ENCODE measurements at places on chromosomes 4 and X.

DNA sequence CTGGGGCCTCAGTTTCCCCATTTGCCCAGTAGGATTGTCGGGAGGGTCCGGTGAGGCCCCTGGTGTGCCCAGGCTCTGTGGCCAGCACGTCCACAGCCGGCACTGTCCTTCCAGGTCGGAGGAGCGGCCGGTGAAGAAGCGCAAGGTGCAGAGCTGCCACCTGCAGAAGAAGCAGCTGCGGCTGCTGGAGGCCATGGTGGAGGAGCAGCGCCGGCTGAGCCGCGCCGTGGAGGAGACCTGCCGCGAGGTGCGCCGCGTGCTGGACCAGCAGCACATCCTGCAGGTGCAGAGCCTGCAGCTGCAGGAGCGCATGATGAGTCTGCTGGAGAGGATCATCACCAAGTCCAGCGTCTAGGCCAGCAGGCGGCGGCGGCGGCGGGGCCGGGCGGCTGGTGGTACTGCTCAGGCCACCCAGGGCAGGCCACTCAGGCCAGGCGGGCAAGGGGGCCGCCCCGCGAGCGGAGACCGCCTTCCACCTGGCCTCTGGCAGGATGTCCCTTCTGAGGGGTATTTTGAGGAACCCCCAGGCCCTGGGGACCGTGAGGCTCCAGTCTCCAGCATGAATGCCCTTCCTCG, 6.7 kb downstream of the MSANTD1 start:
- H3K36me3 ChIP-seq = no peaks in the 10 kb centered on the region
- no peaks in the 10 kb centered on the region for H3K4me1 ChIP-seq
- no peak for DNase-seq
- H3K4me3 ChIP-seq = no peak overlapping the region

GRCh38 chrX:109777749-109778148, 44.7 kb upstream of the ACSL4 start:
- no peaks in the 10 kb centered on the region for H3K27me3 ChIP-seq
- H3K27ac ChIP-seq = no peak overlapping the region
- no peak for DNase-seq
- no peaks in the 10 kb centered on the region for H3K36me3 ChIP-seq
- H3K4me3 ChIP-seq = no peak overlapping the region

DNA sequence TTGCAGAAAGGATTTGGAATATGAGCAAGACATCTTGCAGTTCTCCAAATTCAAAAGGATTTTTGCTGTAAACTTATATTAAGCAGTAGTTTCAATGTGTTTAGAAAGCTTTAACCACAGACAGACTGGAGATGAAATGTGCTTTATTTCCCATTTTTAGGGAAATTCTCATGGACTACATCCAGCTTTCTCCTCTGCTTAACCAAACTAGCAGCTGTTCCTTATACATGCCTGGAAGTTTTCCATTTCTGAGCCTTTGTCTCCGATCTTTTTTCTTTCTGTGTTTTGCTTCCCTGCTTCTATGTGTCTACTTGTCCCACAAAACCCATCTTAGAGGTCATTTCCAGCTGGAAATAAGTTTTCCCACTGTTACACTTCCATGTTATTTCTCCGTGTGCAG, 41.6 kb downstream of the TMA16 start:
- H3K4me3 ChIP-seq = no peak overlapping the region
- no peak for DNase-seq
- H3K4me1 ChIP-seq = no peaks in the 10 kb centered on the region
- H3K27ac ChIP-seq = no peak overlapping the region
- peaks cover 23% of the 10 kb centered on the region for H3K36me3 ChIP-seq
- H3K27me3 ChIP-seq = no peaks in the 10 kb centered on the region

DNA sequence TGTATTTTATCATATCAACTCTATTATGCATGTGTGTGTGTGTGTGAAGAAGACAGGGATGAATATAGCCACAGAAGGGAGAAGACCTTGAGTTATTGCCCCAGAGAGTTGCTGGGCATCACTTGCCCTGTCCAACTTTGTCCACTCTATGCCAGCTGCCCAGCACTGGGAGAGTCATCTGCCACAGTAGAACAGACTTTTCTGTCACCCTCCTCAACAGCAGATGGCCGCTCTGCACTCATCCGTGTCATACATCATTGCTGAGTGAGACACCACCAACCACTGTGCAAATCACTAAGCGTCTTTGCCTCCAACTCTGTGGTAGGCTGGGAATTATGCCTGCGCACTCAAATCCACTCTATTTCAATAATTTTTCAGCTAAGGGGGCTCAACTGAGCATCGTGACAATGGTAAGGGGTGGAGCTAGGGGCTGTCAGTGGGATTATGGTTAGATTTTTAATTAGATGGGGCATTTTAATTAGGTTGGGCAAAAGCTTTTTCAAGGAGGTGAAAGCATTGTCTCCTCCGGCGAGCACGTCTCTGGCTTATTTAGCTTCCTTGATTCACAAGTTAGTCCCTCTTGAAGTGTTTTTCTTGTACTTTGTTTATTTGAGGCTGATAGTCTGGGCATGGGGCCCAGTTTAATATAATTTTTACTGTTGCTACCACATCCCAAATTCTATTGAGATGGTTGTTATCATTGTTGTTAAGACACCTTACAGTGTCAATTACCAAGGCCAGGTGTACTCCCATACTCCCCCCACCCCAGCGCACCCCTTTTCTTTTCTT, 100.1 kb upstream of the KLF3 start:
- H3K27me3 ChIP-seq = no peaks in the 10 kb centered on the region
- no peak overlapping the region for H3K4me3 ChIP-seq
- DNase-seq = no peak
- peaks cover 17% of the 10 kb centered on the region for H3K4me1 ChIP-seq
- no peak overlapping the region for H3K27ac ChIP-seq

DNA sequence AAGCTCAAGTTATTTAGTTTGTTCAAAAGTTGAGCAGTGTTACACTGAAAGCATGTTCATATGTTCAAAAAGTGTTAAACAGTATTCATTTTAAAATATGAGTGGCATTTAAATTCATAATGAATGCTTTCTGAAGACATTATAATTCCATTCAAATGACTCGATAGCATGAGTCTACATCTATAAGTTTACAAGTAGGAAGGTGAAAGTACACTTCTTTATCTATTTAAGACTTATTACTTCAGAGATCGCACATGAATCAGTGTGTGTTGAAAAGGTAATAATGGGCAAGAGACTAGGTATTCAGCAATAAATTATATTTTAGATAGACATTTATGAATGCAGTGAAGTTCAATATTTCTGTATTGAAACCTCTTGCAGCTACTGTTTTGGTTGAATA, 456.1 kb downstream of the GRXCR1 start:
- no peaks in the 10 kb centered on the region for H3K36me3 ChIP-seq
- no peak for DNase-seq
- no peak overlapping the region for H3K4me3 ChIP-seq
- H3K27ac ChIP-seq = no peak overlapping the region
- no peaks in the 10 kb centered on the region for H3K4me1 ChIP-seq
- H3K27me3 ChIP-seq = no peaks in the 10 kb centered on the region

GRCh38 chr4:152983221-152983620, 47.1 kb downstream of the FHDC1 start:
- no peaks in the 10 kb centered on the region for H3K4me1 ChIP-seq
- no peak overlapping the region for H3K27ac ChIP-seq
- no peaks in the 10 kb centered on the region for H3K27me3 ChIP-seq
- no peak overlapping the region for H3K4me3 ChIP-seq
- no peak for DNase-seq
- H3K36me3 ChIP-seq = no peaks in the 10 kb centered on the region

- H3K27ac ChIP-seq = no peak overlapping the region
- H3K4me3 ChIP-seq = no peak overlapping the region
- peaks cover 2% of the 10 kb centered on the region for H3K27me3 ChIP-seq
- H3K36me3 ChIP-seq = no peaks in the 10 kb centered on the region
- no peak for DNase-seq
Measured at GRCh38 chr4:53861856-53862610, 202.4 kb downstream of the CHIC2 start.

GRCh38 chrX:104270916-104271512, 16.3 kb upstream of the ESX1 start:
- DNase-seq = peak; percentile 26
- H3K27ac ChIP-seq = no peak overlapping the region
- H3K4me3 ChIP-seq = peak overlapping the region; percentile 34
- H3K27me3 ChIP-seq = peaks cover 8% of the 10 kb centered on the region

GRCh38 chr4:2484185-2484584, 15.3 kb downstream of the RNF4 start:
- H3K36me3 ChIP-seq = peaks cover 23% of the 10 kb centered on the region
- H3K4me3 ChIP-seq = peak overlapping the region; percentile 36
- peaks cover 89% of the 10 kb centered on the region for H3K4me1 ChIP-seq
- H3K27me3 ChIP-seq = no peaks in the 10 kb centered on the region

DNA sequence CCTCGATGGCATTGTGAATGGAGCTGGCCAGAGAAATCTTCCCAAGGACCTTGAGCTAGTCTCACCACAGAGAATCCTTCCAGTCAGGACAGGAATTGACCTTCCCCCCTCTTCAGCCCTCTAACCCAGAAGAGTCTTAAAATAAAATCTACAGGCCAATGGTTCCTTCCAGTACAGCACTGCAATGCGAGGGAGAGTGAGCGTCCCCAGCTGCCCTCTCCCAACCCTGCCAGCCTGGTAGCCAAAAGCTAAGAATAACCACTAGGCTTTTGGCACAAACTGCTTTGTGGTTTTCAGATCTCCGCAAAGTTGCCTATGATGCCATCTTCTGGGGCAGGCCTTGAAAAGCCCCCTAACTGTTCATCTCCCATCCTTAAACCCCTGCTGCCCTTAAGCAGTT, 175.1 kb downstream of the AR start:
- H3K4me3 ChIP-seq = no peak overlapping the region
- no peak overlapping the region for H3K27ac ChIP-seq
- H3K27me3 ChIP-seq = no peaks in the 10 kb centered on the region
- DNase-seq = no peak
- no peaks in the 10 kb centered on the region for H3K4me1 ChIP-seq

DNA sequence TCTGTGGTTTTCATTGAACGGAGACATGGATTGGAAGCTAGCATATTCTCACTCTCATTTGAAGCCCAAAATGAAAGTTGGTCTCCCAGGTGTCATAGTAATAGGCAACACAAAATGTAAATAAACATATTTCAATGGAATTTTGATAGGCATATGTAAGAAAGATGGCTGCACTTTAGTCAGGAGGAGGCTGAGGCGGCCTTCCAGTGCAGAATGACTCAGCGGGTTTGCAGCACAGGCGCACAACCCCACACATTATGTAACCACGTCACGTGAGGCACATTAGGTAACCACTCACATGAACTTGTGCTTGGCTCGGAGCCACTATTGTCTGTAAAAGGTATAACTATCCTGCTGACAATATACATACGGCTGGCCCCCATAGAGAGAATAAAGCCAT, 381.7 kb downstream of the GPAT3 start:
- H3K4me1 ChIP-seq = no peaks in the 10 kb centered on the region
- no peaks in the 10 kb centered on the region for H3K36me3 ChIP-seq
- H3K4me3 ChIP-seq = no peak overlapping the region
- no peak overlapping the region for H3K27ac ChIP-seq
- no peaks in the 10 kb centered on the region for H3K27me3 ChIP-seq
- no peak for DNase-seq

DNA sequence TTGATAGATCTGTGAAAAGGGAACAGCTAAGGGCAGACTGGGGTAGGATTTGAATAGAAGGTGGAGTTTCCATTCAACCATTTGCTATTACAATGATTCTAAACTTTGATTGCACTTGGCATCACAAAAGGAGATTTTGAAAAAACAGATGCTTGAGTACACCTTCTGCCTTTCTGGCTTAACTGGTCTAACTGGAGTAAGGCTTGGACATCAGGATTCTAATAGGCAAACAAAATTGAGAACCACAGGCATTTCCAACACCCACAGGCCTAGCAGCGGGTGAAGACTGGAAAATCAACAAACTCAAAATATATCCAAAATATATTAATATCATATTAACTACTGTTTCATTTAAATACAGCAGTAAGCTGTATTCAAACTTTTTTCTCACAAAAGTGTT, 1.9 kb upstream of the VEGFC start:
- peaks cover 10% of the 10 kb centered on the region for H3K4me1 ChIP-seq
- no peak overlapping the region for H3K27ac ChIP-seq
- no peak for DNase-seq
- H3K36me3 ChIP-seq = no peaks in the 10 kb centered on the region

GRCh38 chr4:105274090-105274489, 127.4 kb downstream of the TET2 start:
- peaks cover 31% of the 10 kb centered on the region for H3K4me1 ChIP-seq
- H3K27ac ChIP-seq = no peak overlapping the region
- no peak for DNase-seq
- H3K4me3 ChIP-seq = no peak overlapping the region

DNA sequence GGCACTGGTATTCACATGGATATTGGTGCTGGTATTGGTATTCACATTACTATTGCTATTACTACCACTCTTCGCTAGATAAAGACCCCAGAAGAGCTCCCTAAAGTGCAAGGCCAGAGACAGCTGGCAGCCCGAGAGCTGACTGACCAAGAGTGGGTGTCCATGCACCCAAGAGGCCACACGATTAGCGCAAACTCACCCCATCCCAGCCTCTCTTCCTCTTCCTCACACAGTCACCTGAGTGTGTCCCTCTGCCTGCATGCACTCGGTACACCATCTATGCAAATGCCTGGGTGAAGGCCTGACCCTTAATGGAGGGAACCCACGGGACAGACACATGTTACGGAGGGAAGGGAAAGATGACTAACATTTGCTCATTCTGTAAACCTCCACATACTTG, 86.7 kb downstream of the HAUS3 start:
- H3K4me1 ChIP-seq = no peaks in the 10 kb centered on the region
- H3K36me3 ChIP-seq = peaks cover 2% of the 10 kb centered on the region
- no peaks in the 10 kb centered on the region for H3K27me3 ChIP-seq
- no peak for DNase-seq
- H3K27ac ChIP-seq = no peak overlapping the region

- H3K4me1 ChIP-seq = no peaks in the 10 kb centered on the region
- no peaks in the 10 kb centered on the region for H3K27me3 ChIP-seq
- no peak for DNase-seq
- no peaks in the 10 kb centered on the region for H3K36me3 ChIP-seq
Measured at GRCh38 chrX:117376460-117376859, 740.1 kb downstream of the KLHL13 start.

GRCh38 chr4:71004281-71004851, 10.9 kb downstream of the DCK start:
- peak overlapping the region; percentile 61 for H3K27ac ChIP-seq
- peaks cover 85% of the 10 kb centered on the region for H3K4me1 ChIP-seq

DNA sequence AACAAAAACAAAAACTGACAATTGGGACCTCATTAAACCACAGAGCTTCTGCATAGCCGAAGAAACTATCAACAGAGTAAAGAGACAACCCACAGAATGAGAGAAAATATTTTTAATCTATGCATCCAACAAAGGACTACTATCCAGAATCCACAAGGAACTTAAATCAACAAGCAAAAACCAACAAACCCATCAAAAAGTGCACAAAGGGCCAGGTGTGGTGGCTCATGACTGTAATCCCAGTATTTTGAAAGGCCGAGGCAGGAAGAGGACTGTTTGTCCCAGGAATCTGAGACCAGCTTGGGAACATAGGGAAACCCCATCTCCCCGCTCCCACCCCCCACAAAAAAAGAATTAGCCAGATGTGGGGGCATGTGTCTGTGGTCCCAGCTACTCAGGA, 10.7 kb downstream of the C4orf51 start:
- H3K36me3 ChIP-seq = no peaks in the 10 kb centered on the region
- H3K27ac ChIP-seq = no peak overlapping the region
- no peak overlapping the region for H3K4me3 ChIP-seq
- H3K27me3 ChIP-seq = peaks cover 4% of the 10 kb centered on the region
- DNase-seq = no peak

Data from activated naive CD8-positive, alpha-beta T cell treated with anti-CD3 and anti-CD28 coated beads, Interleukin-2, amount 50 U/mL, for 24 hours (primary cell).